ENCODE measurements at places on chromosomes 6 and 20. TPM values are rescaled to one million over a fixed set of nuclear protein-coding genes. Genes with fewer than 3 reads are reported as not detected.

Gene SLC17A3
- not detected for total RNA-seq

Gene EYS
- total RNA-seq, result 2.6 TPM

Gene CLPSL2
- total RNA-seq, result not detected

DNA sequence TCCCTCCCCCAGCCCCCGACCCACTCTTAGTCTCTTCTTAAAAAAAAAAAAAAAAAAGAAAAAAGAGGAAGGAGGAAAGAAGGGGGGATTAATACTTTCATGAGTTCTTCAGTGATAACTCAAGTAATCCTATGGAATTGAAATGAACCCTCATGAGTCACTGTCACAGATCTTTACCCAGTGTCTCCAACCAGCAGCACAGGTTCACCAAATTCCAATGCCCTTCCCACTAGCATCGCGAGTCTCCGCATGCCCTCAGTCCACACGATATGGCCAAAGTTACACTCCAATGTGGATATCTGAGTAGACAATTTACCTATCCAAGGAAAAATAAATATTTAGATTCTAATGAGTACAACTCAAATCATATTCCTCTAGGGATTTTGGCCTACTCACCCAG lies 74.5 kb downstream of the MDN1 start:
- no peak for DNase-seq

DNA sequence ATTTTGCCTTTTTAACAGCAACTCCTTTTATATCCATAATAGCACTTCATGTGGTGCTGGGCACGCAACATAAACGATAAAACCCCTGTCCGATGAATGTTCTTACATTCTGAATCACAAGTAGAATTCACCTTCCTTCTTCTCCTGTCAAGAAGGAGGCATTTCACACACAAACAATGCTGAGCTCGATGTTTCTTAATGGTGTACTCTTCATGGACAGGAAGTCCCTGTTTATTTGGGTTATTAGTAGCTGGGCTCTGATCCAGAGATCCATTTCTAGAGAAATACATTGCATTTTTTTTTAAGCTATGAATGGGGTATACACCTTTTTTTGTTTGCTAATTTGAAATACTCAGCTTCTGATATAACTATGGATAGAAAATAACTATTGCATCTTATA lies 82.4 kb downstream of the PPP1R3G start:
- no peak for DNase-seq
